IPS-NIHi11 (cell line): ENCODE measurements at places on chromosomes 1 and 21.

DNA sequence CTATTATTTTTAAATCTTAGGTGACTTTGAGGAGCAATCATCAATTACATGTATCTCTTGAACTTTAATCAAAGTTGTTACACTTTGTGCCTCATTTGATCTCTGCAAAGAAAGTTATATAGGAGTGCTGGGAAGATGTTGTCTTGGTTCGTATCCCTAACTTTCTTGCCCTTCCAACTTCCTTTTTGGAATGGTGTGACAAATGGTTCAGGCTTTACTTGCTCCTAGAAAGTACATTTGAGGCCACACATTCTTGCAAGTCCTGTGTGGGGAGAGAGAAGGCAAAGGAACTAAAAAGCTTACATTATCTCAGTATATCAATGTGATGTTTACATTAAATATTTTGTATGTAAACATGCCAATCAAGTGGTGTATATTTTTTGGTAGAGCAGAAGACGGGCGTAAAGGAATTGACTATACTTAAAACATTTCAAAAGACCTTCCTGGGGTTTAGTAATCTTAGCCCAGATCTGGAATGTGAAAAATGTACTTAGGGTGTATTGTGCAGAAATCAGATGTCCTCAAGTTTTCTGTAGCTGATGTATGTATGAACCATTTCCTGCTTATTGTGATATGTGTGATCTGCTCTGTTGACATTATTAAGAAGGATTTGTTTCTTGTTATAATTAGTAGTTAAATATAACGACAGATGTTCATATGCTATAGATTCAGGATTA is 59.2 kb downstream of the USP25 start:
- DNase-seq: no peak

- peak; percentile 44 for DNase-seq
Measured at GRCh38 chr1:36528361-36529349, 45.9 kb upstream of the CSF3R start.

DNA sequence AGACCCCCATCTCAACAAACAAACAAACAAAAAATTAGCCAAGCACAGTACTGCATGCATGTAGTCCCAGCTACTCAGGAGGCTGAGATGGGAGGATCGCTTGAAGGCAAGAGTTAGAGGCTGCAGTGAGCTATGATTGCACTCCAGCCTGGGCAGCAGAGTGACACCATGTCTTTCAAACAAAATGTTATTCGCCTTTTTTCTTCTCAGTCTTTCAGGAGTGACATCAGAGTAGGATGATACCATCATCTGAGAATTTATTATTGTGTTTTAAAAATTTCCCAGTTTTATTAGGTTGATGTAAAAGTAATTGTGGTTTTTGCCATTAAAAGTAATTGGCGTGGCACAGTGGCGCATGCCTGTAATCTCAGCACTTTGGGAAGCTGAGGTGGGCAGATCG is 10.8 kb downstream of the PARK7 start:
- no peak for DNase-seq

GRCh38 chr21:36965720-36966065 is 776 bp downstream of the HLCS start:
- no peak for DNase-seq

DNA sequence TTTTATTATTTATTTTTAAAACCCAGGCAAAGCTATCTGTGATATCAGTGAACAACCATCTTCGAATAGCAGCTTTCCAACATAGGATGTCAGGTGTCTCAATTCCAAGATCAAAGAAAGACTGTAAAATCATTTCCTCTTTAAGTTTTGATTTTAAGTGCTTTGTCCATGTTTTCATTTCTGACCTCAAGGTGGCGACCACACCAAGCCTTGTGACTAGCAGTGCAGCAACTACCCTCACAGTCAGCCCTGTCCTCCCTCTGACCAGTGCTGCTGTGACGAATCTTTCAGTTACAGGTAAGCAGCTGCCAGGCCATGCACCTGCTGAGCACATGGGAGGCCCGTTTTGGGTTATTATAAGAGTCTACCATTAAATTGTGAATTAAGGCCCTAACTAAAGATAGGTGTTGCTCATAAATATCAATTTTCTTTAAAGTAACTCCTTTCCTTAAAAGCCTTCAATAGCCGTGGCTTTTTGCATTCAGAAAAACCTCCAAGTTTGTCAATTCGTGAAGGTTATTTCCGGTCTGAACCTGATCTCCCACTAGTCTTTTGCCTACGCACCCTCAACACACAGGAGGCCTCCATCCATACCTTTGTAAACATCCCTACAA is 117.0 kb downstream of the CD247 start:
- DNase-seq: peak; percentile 68
